Bladder microvascular endothelial cell (primary cell): ENCODE measurements at places on chromosomes 16 and 17. TPM values are rescaled to one million over a fixed set of nuclear protein-coding genes. Genes with fewer than 3 reads are reported as not detected.

The OR3A3 gene
- not detected in 2 replicates for total RNA-seq

The ARHGAP23 gene
- total RNA-seq, result 33.4 and 86.3 TPM in 2 replicates

The QRICH2 gene
- total RNA-seq, result 3.1 and 10.4 TPM in 2 replicates

The CCR7 gene
- total RNA-seq, result 0.06 and 0.16 TPM in 2 replicates

The MT4 gene
- not detected in 2 replicates for total RNA-seq

The TMEM92 gene
- total RNA-seq, result under 0.01 TPM in 1 of 2 replicates, not detected in the other

The DOC2B gene
- 13.4 and 73.4 TPM in 2 replicates for total RNA-seq

The BRIP1 gene
- 6.2 and 10.3 TPM in 2 replicates for total RNA-seq

The DNAAF8 gene
- 0.25 and 0.32 TPM in 2 replicates for total RNA-seq

The PKMYT1 gene
- 5.0 and 6.6 TPM in 2 replicates for total RNA-seq

The TMEM107 gene
- 13.4 and 22.3 TPM in 2 replicates for total RNA-seq

The MYADML2 gene
- total RNA-seq, result not detected in 2 replicates

The CDRT15L2 gene
- total RNA-seq, result not detected in 2 replicates

The CES5A gene
- total RNA-seq, result not detected in 2 replicates

The VASN gene
- total RNA-seq, result 0.65 and 2.6 TPM in 2 replicates

The CARD14 gene
- total RNA-seq, result 0.16 and 0.50 TPM in 2 replicates

The C16orf89 gene
- not detected in 2 replicates for total RNA-seq

The USP32 gene
- 27.0 and 72.5 TPM in 2 replicates for total RNA-seq

The TMC7 gene
- total RNA-seq, result 2.1 and 6.6 TPM in 2 replicates

The MYH3 gene
- total RNA-seq, result under 0.01 and 0.88 TPM in 2 replicates

The PGAP3 gene
- total RNA-seq, result 2.8 and 8.2 TPM in 2 replicates

The ATXN7L3 gene
- 31.4 and 43.0 TPM in 2 replicates for total RNA-seq

The NAGS gene
- 2.0 and 5.3 TPM in 2 replicates for total RNA-seq

The CHST4 gene
- not detected in 2 replicates for total RNA-seq

The PLLP gene
- 1.6 and 7.4 TPM in 2 replicates for total RNA-seq

The NPIPA2 gene
- total RNA-seq, result 0.16 and 1.3 TPM in 2 replicates

The KRT20 gene
- not detected in 2 replicates for total RNA-seq

The C16orf92 gene
- total RNA-seq, result not detected in 2 replicates

The WNK4 gene
- total RNA-seq, result 1.3 and 13.0 TPM in 2 replicates

The TNFRSF17 gene
- not detected in 2 replicates for total RNA-seq

The TPSD1 gene
- total RNA-seq, result not detected in 2 replicates

The KIF2B gene
- total RNA-seq, result not detected in 2 replicates

The MPP2 gene
- total RNA-seq, result 0.16 and 1.1 TPM in 2 replicates

The TSNAXIP1 gene
- 0.81 and 0.88 TPM in 2 replicates for total RNA-seq

The TEX19 gene
- total RNA-seq, result not detected in 2 replicates

The HS3ST6 gene
- not detected in 2 replicates for total RNA-seq

The AATK gene
- 1.8 and 7.8 TPM in 2 replicates for total RNA-seq

The NDRG4 gene
- total RNA-seq, result 14.1 and 238 TPM in 2 replicates

The ATP2A1 gene
- 0.16 and 0.31 TPM in 2 replicates for total RNA-seq

The ACSM2A gene
- total RNA-seq, result 0.06 and 0.16 TPM in 2 replicates

The NLRC3 gene
- total RNA-seq, result 0.97 and 3.8 TPM in 2 replicates

The GSG1L gene
- 1.8 TPM in 1 of 2 replicates, not detected in the other for total RNA-seq
